ENCODE measurements at places on chromosomes 1 and 21.

DNA sequence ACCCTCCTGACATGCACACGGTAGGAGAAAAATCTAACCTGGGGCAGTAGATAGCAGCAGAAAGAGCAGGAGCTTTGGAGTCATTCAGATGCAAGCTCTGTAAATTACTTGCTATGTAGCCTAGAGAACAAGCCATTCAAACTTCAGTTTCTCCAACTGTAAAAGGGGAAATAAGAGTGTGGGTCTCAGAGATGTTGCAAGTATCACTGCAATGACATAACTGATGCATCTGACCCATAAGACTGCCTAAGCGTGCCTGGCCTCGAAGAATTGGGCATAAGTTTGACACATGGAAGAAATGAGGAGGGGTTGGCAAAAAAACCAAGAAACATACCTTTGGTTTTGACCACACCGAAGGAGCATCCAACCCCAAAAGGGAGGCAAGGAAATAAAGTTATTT lies 5.2 kb downstream of the AK2 start:
- no peak for DNase-seq

DNA sequence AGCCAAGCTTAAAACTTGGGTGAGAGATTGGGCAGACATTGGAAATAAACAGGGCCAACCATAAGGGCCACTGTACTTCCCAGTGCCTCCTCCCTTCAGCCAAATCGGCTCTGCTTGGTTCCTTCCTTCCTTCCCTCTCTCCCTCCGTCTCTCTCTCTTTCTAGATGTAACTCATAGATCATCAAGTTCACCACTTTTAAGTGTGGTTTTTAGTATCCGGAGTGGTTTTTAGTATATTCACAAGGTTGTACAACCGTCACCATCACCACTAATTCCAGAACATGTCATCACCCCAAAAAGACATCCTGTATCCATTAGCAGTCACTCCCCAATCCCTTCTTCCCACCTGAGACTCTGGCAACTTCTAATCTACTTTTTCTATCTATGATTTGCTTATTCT lies 51.0 kb downstream of the MYSM1 start:
- no peak for DNase-seq

DNA sequence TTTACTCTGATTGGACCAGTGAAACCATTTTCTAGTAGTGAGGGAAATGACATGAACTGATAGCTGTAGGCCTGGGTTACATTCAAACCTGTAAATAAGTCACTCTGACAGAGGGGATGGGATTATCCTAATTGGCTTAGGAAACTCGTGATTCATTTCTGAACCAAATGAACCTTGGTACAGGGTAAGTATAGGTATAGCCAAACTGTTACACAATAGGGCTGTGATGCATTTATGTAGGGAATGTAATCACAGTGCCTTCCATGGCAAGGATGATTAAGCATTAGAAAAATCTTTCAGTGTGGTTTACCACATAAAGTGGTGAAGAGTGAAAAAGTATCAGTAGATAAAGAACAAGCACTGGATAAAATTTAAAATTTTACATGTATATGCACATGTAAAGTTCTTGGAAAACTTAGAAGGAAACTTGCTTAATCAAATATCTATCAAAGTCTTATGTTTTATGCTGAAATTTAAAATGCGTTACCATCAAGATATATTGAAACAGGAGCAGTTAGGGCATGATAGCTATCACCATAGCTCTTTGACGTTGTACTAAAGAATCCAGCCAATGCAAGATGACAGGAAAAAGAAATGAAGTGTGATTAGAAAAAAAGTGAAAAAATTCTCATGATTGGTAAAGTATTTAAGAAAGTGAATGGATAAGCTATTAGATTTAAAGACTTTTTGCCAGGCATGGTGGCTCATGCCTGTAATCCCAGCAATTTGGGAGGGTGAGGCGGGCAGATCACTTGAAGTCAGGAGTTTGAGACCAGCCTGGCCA lies 63.0 kb downstream of the RABGAP1L start:
- no peak for DNase-seq

DNA sequence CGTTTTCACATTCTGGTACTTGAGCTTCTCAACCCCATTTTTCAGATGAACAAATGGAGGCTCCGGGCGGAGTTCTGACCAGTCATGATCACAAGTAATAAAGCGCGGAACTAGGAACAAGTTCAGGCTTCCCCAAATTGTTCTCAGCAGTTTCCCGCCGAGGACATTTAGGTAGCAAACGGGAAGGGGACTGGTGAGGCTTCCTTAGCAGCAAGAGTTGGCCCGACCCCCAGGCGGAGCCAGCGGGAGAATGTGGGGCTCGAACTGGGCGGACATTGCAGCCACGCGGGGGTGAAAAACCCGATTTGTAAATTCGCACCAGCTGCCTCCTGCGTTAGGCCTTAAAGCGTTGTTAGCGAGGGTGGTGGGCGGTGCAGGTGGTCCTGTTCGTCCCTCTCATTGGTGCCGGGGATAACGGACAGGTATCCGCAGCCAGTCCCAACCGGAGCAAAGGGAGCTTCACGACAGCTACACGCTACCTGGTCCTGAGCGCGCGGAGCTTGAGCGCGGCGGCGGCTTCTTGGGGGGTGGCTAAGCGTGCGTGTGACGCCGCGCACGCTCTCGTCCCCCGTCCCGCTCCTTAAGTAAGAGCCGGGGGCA lies 15.3 kb downstream of the SEMA6C start:
- peak; percentile 45 for DNase-seq

GRCh38 chr21:43012596-43012995 lies 38.2 kb downstream of the PKNOX1 start:
- DNase-seq, result no peak

- DNase-seq, result no peak
Observed at GRCh38 chr1:57711326-57711725, 287.5 kb upstream of the DAB1 start.

GRCh38 chr1:86429835-86430234 lies 5.9 kb downstream of the CLCA2 start:
- DNase-seq, result no peak
